Stimulated activated naive CD8-positive, alpha-beta T cell treated with anti-CD3 and anti-CD28 coated beads, Interleukin-15, amount 100 ng/mL, for 72 hours (primary cell): ENCODE measurements at places on chromosomes 16 and 17.

- no peak for DNase-seq
Observed at GRCh38 chr17:32485261-32486110, 1.3 kb upstream of the CDK5R1 start.

GRCh38 chr17:16925461-16926060 is 46.4 kb downstream of the TNFRSF13B start:
- DNase-seq, result no peak

GRCh38 chr17:80944326-80944725 is 47.3 kb upstream of the CHMP6 start:
- no peak for DNase-seq

GRCh38 chr17:75486151-75486550 is 29.2 kb downstream of the CASKIN2 start:
- DNase-seq, result no peak

DNA sequence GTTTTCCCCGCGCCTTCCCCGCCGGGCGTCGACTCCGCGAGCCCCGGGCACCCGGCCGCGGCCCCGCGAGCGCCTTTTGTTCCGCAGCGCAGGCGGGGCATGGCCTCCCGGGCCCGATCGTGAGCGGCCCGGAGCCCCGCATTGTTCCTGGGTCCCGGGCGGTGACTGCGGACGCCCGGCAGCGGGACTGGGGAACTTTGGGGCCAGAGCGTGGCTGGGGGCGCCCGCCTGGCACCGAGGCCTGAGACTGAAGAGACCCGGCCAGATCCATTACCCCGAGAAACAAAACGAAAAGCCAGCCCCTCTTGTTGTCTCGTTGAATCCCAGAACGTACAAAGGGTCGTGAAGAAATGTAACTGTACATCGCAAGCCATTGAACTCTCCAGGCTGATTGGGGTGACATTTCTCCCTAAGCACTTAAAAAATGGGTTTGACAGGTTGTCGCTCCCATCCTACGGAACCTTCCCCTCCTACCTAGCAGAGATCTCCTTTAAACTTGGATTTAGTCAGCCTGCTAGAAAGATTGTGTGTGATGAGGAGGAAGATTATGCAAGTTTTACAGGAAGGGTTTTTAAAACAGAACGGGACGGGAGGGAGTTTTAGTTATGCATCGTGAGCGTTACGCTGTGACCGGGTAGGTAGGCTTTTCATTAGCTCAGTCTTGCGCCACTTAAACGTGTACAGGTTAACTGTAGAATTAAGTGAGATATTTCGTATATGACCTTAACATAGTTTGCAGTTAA is 825 bp downstream of the METTL9 start:
- no peak for DNase-seq

- DNase-seq, result no peak
Observed at GRCh38 chr16:11674001-11674817, 6.0 kb downstream of the SNN start.

DNA sequence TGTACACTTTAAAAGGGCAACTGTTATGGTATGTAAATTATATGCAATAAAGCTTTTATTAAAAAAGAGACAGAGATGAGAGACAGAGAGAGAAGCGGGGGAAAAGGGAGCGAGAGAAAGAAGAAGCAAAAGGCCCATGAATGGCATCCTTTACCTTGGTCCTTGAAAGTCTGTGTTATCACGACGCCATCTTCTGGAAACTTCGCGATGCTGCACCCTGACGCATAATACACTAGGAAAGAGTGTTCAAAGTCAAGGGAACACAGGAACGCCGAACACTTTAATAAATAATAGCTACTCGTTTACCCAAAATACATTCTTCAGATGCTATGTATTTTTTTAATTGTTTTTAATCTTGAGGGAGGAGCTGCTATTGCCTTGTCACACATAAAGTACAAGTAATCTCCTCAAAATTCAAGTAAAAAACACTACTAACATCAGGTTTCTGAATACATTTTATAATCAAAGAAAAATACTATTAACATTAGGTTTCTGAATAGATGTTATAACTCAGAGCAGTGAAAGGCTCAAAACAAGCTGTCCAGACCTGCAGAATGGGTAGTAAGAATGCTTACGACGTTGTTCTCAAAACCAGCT is 23.0 kb upstream of the SLC38A8 start:
- DNase-seq, result peak; percentile 16

DNA sequence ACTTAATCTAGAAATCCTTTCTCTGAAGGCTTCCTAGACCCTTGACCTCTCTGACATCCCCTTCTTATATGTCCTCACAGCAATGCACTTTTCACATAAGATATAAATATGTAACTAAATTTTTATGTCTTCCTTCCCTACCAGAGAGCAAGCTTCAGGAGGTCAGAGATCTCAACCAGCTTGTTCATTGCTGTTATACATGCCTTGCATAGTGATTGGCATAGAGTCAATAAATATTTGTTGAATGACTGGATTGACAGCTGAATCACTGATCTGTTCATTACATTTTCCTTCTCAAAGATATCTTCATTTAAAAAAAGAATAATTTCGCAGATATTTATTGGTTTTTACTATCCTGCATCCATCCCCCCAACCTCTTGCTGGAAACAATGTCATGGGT is 29.5 kb downstream of the HYDIN start:
- DNase-seq, result no peak

DNA sequence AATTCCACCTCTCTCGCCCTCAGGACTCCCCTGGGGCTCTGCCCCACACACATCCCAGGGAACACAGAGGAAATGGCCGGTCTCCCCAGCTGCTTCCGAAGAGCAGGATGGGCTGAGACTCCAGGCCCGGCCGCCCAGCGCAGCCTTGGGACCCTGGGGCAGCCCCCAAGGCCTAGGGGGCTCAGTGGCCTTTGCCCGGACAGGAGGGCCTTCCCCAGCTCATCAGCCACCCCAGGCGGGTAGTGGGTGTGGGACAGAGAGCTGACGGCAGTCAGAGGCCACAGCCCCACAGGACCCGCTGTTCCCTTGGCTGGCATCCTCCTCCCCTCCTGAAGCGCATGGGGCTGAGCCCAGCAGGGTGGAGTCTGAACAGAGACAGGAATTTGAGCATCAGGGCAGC is 6.2 kb upstream of the CBFA2T3 start:
- DNase-seq, result no peak

DNA sequence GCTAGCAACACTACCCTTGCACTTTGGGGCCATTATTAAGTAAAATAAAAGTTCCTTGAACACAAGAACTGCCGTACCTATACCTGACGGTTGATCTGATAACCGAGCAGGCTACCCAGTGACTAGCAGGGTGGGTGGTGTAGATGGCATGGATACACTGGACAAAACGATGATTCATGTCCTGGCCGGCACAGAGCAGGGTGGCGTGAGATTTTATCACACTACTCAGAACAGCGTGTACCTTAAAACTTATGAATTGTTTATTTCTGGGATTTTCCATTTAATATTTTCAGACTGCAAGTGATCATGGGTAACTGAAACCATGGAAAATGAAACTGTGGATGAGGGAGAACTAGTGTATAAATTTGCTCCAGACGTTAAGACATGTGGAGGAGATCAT is 41.0 kb upstream of the MSI2 start:
- no peak for DNase-seq

DNA sequence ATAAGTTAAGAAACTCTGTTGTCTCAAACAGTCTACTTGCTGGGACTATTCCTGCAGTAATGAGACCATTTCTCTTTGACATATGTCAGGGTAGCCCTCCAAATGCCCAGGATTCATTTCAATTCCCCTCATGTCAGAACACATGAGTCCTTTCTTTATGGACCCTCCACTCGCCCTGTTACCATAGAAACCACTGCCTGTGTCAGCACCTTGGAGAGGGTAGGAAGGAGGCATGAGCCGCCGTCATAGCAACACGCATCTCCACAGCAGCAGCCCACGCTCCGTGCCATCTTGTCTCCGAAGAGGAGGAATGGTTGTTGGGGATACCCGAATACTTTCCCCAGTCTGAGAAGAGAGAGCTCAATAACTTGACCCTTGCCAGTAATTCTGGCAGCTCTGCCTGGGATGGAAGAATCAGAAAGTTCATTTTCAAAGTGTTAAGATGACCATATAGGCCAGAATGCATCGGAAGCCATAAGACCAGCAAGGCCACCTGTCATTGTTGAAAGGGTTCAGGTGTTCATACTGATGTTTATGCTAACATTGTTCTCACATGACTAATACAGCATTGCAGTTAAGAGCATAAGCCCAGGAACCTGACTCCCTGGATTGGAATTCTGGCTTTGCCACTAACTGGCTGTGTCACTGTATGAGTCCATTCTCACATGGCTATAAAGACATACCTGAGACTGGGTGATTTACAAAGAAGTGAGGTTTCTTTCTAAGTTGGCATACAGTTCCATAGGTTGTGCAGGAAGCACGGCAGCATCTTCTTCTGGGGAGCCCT is 141.3 kb downstream of the ABCC12 start:
- DNase-seq, result no peak

GRCh38 chr17:35568561-35568960 is 7.9 kb upstream of the SLFN14 start:
- DNase-seq, result no peak

GRCh38 chr16:81397058-81397878 is 47.3 kb upstream of the CMIP start:
- no peak for DNase-seq

- peak; percentile 91 for DNase-seq
Observed at GRCh38 chr16:30185683-30186421, 2.5 kb downstream of the CORO1A start.

- no peak for DNase-seq
Observed at GRCh38 chr16:58105631-58106030, 23.6 kb downstream of the CFAP20 start.

DNA sequence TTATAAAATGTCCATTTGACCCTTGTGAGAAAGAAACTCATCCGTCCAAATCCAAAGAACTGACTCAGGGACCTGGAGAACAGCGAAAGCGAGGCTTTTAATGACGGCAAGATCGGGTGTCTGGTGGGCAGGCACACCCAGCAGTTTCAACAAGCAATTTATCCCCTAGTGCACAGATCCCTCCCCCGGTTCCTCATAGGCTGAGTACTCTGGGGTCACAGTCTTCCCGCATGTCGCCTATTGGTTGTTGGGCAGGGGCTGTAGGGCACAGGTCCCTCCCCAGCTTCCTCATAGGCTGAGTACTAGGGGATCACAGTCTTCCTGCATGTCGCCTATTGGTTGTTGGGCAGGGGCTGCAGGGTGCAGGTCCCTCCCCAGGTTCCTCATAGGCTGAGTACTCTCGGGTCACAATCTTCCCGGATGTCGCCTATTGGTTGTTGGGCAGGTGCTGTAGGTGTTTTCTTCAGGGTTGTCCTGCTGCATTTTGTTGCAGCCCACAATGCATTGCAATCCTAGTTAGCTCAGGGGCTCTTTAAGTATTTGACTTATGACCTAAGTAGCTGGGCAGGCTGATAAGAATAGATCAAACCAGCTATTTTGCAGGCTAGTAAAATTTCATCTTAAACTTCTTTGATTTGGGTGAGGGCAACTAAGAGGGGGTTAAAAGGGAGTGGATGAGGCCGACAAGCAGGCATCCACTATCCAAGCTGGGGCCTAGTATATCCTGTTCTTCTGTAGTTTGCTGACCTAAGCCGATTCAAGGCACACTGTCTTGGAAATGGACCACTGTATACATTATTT is 3.6 kb upstream of the UTS2R start:
- no peak for DNase-seq

DNA sequence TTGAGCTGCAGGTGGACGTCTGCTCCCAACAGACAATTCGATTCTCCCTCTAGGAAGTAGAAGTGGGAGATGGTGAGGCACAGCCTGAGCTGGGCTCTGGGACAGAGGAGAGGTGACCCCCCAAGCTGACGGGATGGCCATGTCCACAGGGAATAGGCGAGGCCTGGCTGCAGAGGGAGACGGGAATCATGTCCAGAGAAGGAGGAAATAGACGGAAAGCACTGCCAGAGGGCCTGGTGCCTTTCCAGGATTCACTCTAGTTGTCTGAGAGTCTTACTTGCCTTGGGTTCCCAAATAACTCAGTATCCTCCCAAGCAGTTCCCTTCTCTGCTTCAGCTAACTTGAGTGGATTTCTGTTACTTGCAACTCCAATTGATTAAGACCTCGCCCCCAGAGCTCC is 4.3 kb upstream of the CRISPLD2 start:
- no peak for DNase-seq

GRCh38 chr17:39746145-39746461 is 8.4 kb downstream of the GRB7 start:
- DNase-seq, result no peak

DNA sequence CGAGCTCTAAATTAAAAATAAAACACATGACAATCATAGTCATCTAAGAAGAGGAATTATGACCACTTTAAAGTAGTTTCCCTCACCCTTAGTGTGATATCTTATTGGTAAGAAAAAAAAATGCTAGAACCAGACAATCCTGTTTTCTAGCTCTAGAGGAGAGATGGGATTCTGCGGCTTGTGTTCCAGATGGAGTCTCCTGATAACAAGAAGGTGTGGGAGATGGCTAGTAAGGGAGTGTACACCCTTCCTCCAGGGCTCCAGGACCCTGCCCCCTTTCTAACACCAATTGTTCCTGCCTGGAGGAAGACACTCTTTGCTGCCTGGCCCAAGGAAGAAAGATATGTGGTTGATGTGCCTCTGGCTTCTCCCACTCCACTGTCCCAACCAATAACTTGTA is 68.8 kb upstream of the FBXO47 start:
- no peak for DNase-seq

GRCh38 chr16:65117811-65118448 is 3.9 kb downstream of the CDH11 start:
- peak; percentile 52 for DNase-seq

GRCh38 chr17:70699408-70699807 is 530.1 kb downstream of the KCNJ2 start:
- no peak for DNase-seq

DNA sequence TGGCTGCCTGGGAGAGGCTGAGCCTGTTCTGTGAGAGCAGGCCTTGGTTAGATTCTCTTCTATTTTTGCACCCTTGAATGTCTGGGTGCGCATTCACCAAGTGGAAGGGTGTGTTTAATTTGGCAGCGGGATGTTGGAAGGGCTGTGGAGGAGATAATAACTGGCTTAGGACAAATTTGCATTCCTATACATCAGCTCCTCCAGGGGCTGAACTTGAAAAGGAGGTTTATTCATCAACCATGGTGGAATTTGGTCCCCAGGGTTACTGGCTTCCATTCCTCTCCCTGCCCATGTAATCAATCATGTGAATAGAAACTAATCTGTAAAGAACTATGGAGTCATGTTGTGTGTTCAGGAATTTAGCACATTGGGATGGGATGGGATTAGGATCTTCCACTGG is 100.2 kb upstream of the FOXF1 start:
- no peak for DNase-seq

- no peak for DNase-seq
Observed at GRCh38 chr17:7222093-7222971, 2.6 kb downstream of the ACADVL start.

- DNase-seq, result no peak
Observed at GRCh38 chr16:24071666-24072360, 184.3 kb upstream of the CACNG3 start.
